Activated effector memory CD4-positive, alpha-beta T cell treated with anti-CD3 and anti-CD28 coated beads, Interleukin-2, amount 50 U/mL, for 16 hours (primary cell): ENCODE measurements at places on chromosomes 6 and 20.

GRCh38 chr6:92667843-92668242 lies 751.5 kb downstream of the EPHA7 start:
- DNase-seq: no peak

DNA sequence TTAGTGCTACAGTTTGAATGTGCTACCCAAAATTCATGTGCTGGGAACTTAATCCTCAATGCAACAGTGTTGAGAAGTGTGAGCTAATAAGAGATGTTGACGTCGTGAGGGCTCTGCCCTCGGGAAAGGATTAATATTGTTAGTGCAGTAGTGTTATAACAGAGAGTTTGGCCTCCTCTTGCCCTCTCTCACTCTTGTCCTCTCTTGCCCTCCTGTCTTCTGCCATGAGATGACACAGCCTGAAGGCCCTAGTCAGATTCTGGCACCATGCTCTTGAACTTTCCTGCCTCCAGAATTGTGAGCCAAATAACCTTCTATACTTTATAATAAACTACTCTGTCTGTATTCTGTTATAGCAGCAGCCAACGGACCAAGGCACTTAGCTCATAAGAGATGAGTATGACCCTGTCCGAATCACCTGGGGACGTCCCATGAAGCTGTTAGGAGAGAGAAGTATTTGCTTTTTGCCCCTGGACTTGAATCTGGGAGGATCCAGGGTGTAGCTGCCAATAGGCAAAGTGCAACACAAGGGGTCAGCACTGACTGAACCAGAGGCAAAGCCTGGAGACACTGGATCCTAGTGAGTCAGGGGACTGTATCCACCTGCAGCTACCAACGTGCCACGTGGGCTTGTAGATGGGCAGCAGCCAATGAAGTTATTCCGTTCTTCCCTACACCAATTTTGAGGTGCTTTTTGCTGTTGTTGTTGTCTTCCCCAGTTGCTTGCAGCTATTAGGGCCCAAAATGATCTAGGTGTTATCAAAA lies 233.7 kb downstream of the THBS2 start:
- no peak for DNase-seq

DNA sequence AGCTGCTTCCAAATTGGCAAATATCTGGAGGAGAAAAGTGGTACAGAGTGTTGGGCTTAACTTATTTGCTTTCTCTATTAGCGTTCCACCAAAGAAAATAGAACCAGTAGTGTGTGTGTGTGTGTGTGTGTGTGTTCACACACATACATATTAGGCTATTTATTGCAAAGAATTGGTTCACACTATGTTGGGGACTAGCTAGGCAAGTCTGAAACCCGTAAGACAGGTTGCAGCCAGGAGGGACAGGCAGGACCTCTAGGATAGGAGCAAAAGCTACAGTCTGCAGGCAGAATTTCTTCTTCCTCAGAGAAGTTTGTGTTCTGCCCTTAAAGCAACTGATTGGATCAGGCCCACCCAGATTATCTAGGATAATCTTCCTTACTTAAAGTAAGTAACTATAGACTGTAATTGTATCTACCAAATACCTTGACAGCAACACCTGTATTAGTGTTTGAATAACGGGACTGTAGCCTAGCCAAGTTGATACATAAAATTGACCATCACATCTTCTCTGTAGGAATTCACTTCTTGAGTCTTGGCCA lies 12.8 kb downstream of the KCTD20 start:
- no peak for DNase-seq

GRCh38 chr20:31860390-31861134 lies 9.8 kb downstream of the DUSP15 start:
- DNase-seq: peak; percentile 54

DNA sequence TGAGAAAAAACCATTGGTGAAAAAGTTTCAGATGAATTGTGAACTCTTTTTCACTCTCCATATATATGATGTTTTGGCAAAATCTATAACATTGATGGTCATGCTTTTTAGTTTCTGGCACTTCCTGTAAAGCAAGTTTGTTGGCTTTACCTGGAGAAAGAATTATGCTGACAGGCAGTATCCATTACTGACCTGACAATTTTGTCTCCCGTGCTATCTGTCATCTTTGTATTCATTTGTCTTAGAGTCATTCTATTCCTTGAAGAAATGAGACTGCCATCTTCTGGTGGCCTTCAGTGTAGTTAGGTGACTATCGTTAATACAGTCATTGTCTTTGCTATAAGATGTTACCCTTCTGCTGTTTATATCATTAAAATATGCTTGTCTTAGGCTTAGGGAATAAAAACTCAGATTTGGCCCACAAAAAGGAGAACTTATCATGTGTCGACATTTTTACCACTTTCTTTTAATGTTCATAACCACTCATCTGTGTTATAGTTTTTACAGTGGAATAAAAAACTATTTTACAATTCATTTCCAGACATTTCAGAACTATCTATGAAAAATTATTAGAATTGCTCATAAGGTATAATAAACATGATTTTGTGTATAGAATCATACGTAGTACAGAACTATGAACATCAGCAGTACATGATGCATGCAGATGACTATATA lies 707.0 kb downstream of the EPM2A start:
- no peak for DNase-seq
